Activated naive CD4-positive, alpha-beta T cell treated with anti-CD3 and anti-CD28 coated beads for 36 hours (primary cell): ENCODE measurements at places on chromosomes 16 and 17.

GRCh38 chr16:77336637-77337036 is 98.2 kb downstream of the ADAMTS18 start:
- DNase-seq, result no peak

GRCh38 chr17:381516-381915 is 28.9 kb upstream of the RPH3AL start:
- DNase-seq, result no peak

- DNase-seq, result peak; percentile 61
These were observed 2.3 kb upstream of the SLC16A11 start for GRCh38 chr17:7046127-7046724.

DNA sequence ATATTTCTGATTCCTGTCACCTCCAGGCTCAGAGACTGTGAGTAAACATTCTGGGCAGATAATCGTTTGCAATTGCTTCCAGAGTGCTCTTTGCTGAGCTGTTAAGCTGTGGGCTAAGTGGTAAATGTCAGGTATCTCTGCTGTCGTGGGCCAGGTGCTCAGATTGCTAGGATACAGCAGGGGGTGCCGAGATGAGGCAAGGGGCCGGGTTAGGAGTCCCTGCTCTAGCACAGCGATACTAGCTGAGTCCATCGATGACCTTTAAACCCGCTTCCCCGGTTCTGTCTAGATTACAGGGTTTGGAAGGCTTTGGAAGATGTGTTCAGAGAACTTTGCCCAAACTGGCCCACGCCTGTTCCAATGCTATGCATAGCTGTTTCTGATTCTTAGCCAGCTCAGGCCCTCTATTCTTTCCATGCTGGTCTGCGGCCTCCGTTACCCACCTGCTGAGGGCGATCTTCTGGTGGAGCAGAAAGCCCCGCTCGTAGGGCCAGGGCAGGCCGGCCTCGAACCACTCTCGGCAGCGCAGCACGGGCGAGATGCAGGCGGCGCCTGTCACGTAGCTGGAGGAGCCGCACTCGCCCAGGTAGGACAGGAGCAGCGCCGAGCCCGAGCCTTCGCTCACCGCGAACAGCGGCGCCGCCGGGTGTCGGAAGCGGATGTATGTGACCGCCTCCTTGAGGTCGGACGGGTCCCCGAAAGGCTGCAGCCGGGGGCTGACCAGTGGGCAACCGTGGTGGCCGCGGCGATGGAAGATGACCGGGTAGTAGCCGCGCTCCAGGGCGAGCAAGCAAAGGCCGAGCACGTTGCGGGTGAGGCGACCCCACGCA is 979 bp downstream of the ABHD15 start:
- peak; percentile 70 for DNase-seq

GRCh38 chr16:56303066-56303715 is 111.9 kb downstream of the GNAO1 start:
- DNase-seq, result no peak

GRCh38 chr17:79968116-79968515 is 67.6 kb downstream of the TBC1D16 start:
- no peak for DNase-seq

- no peak for DNase-seq
These were observed 115.3 kb upstream of the SOX9 start for GRCh38 chr17:72005332-72006163.

GRCh38 chr17:65394811-65395472 is 166.5 kb downstream of the AXIN2 start:
- no peak for DNase-seq

DNA sequence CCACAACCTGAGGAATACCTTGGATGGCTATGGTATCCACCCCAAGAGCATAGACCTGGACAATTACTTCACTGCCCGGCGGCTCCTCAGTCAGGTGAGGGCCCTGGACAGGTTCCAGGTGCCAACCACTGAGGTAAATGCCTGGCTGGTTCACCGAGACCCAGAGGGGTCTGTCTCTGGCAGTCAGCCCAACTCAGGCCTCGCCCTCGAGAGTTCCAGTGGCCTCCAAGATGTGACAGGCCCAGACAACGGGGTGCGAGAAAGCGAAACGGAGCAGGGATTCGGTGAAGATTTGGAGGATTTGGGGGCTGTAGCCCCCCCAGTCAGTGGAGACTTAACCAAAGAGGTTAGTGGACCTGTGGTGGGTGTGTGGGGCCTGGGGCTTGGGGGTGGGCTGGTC is 3.1 kb downstream of the NFE2L1 start:
- DNase-seq, result no peak

DNA sequence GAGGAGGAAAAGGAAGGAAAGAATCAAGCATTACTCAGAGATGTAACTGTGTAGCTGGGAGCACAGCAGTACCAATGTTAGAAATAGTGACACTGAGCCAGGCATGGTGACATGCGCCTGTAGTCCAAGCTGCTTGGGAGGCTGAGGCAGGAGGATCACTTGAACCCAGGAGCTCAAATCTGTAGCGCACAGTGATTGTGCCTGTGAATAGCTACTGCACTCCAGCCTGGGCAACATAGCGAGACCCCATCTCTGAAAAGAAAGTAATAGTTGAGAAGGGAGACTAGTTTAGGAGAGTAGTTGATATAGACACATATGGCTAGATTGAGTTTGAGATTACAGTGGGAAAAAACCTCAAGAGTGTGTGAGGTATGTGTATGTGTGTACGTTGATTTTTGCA is 17.8 kb downstream of the MAP3K3 start:
- DNase-seq, result no peak

DNA sequence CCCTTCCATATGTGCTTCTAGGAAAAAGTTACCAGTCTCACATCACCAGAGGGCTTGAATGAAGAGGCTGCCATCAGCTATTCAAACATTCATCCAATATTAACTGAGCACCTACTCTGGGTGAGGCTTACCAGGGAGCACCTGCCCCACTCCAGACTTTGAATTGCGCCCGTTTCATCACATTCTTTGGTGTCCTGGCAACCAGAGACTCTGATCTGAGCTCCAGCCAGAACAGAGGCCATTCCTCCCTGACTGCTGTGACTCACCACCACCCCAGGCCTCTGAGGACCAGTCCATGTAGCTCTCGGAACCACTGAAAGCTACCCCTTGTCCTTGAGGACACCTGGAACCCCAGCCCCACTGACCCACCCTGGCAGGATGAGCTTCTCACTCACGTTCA is at the start of gene C16orf96:
C16orf96 (plus strand) TSS at position 229 of the 400 bp plus-strand sequence; CDS start at position 379, 150 bp downstream.
- DNase-seq, result no peak

DNA sequence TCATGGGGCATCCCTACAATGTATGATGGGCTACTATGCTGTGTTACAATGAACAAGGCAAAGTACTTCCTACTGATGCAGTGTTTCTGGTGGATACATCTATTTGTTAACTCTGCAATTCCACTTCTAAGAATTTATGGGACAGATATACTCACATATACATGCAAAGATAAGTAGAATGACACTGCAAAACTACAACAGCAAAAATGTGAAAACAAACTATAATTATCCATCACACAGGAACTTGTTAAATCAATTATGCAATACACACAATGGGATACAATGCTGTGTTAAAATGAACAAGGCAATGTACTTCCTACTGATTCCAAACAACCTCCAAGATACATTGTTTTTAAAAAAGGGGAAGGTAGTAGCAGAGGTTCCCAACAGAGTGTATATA is 3.2 kb downstream of the DDX52 start:
- DNase-seq, result no peak

DNA sequence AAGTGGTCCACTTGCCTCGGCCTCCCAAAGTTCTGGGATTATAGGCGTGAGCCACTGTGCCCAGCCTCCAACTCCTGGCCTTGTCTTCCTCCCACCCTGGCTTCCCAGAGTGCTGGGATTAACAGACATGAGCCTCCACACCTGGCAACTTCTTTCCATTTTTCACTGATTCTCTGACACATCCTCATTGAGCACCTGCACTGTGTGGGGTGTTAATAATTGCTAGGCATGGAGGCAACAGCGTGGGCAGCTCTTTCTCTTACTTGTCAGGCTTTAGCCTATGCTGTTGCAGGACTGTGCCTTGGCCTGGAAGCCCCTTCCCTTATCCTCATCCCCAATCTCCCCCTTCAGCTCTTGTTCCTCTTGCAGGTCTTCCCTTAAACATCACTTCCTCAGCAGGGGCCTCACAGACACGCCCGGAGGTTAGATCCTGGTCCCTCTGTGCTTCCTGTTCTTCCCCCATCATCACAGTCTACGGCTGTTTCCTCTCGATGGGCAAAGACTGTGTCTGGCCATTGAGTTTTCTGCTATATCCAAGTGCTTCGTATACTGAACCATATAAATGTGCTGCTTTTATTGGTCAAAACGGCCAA is 7.9 kb downstream of the QPRT start:
- DNase-seq, result no peak

- DNase-seq, result no peak
These were observed 50.0 kb downstream of the NUP93 start for GRCh38 chr16:56779906-56780305.

- DNase-seq, result peak; percentile 18
These were observed 119.6 kb downstream of the SPAG9 start for GRCh38 chr17:51000835-51001638.

DNA sequence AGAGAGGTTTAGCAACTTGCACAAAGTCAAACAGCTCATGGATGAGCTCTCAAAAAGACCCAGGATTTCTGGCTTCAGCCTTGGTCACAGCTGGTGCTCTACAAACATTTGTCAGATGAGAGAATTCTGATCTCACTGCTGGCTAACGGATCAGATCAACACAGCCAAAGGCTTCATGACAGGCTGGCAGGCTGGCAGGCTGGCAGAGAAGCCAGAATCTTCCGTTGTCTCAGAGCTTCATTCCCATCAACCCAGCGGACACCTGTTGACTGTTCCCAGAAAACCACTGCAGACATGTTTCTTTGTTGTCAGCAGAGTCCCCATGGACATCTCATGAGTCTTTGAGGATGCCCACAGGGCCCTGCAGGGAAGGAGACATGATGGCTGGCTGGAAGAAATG is 303.8 kb upstream of the ASIC2 start:
- no peak for DNase-seq

DNA sequence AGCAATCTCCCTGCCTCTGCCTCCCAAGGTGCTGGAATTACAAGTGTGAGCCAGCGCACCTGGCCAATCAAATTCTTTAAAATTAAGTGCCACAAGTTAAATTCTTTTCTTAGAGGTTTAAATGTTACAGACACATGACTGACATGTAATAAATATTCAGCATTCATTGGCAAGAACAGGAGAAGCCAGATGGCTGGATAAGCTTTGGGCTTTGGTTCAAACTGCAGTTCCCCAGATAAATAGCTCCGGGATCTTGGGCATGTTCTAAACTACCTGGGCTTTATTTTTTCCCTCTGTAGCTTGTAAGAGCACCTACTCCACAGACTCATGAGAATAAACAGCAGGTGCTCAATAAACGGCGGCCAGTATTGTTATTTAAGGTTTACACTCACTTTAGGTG is 34.1 kb downstream of the ABAT start:
- DNase-seq, result no peak

GRCh38 chr17:21525464-21526130 is 149.4 kb downstream of the KCNJ12 start:
- no peak for DNase-seq

DNA sequence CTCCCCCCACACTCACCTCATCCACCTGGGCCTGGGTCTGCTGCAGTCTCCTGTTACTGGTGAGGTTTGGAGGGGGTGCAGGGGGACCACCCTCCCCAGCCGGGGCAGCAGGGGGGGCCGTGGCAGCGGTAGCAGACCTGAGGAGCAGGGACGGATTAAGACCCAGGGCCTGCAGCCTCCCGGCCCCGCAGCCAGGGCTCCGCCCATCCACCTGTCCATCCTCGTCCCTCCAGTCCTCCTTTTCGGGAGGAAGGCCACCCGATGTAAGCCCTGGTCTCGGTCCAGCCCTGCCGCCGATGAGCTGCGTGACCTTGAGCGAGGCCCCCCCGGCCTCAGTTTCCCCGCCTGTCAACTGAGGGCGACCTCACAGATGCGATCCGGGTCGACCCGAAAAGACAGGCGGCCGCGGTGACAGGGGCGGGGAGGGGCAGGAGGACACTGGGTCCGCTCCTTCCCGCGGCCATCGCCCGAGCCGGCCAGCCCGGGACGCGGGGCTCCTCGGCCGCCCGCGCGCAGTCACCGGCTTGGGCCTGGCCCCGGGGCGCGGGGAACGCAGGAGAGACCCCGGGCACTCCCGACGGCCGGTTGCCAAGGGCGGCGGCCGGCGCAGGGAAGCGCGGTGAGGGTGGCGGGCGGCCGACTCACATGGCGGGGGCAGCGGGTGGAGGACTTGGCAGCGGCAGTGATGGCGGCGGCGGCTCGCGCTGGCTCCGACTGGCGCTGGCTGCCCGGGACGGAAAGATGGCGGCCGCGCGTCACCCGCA is at the start of gene VAMP2:
VAMP2 (minus strand) TSS at position 716 of the 764 bp plus-strand sequence; CDS start at position 647, 69 bp downstream.
- peak; percentile 84 for DNase-seq

GRCh38 chr16:49776085-49776595 is 79.8 kb downstream of the ZNF423 start:
- no peak for DNase-seq

DNA sequence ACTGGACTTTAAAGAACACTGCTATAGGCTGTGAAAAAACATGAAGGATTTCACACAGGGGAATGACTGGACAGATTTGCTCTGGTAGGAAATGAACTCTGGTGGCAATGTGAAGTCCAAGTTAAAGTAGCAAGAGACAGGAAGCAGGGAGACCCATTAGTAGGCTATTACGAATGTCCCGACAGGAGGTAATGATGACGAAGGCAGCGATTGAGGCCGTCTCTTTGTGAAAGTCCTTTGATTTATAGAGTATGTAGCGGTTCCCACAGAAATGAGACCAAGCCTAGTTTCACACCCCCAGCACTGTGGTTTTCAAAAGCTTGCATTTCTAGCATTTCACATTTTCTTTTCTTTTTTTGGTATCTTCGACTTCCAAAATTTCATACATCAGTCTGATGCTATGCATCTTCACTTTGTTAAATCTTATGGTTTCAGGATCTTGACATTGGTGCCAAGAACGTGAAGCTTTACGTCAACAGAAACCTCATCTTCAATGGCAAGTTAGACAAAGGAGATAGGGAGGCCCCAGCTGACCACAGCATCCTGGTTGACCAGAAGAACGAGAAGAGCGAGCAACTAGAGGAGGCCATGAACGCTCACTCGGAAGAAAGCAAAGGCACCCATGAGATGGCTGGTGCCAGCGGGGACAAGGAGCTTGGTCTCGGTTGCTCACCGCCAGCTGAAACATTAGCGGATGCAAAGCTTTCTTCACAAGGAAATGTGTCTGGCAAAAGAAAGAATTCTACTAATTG is 189.8 kb downstream of the KATNIP start:
- no peak for DNase-seq

- peak; percentile 90 for DNase-seq
These were observed 100.6 kb downstream of the PITPNC1 start for GRCh38 chr17:67477687-67478086.

DNA sequence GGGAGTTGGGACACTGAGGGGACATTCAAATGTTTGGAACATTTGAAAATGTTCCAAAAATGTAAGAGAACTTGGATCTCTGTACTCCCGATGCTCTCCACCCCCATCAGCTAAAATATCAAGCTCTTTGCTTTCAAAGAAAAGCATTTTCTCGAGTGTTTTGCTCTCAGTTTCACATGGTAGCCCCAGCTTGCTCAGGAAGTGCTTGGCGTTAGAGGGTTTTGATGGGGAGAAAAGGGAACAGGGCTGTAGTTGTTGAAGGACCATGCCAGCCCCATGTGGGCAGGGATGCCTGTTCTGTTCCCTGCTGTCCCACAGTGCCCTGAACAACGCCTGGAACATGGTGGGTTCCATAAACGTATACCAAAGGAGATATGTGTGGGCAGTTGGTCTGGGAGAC is 37.0 kb downstream of the RAI1 start:
- no peak for DNase-seq
